Adrenal gland (tissue), 19 donors: ENCODE measurements at places on chromosomes 13 and 19.

- no peak for DNase-seq
Measured at GRCh38 chr19:41307954-41308449, 2.0 kb upstream of the CCDC97 start.

GRCh38 chr19:54133312-54133956 is 4.1 kb upstream of the CNOT3 start:
- DNase-seq, result peak; percentile 72

DNA sequence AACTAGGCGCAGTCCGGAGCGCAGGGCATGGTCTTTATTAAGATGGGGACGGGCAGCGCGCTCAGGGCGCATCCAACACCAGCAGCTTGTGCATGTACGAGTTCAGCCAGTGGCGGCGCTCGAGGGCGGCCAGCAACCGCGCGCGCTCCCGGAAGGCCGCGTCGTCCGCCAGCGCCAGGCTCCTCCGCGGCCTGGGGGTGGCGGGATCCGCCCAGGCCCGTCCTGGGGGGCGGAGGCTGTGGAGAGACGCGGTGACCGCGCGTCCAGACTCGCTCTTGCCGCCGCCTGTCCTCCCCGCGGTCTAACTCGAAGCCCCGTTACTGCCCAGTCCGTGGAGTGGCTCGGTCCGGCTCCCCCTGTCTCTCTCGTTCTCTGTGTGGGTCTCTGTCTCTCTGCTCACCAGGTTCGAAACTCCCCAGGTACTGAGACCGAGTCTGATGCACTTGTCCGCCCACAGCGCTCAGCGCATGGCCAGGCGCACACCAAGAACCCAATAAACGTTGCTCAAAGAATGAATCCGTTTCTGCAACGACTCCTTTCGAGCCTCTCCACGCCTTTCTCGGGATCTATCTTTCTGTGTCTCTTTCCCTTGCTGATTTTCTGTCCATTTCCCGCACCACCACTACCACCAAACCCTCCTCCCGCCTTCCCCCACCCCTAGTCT is 702 bp downstream of the PTH2 start:
- no peak for DNase-seq

GRCh38 chr13:33081666-33082065 is 65.4 kb downstream of the KL start:
- DNase-seq, result no peak

GRCh38 chr13:25248071-25248470 is 39.2 kb downstream of the MTMR6 start:
- DNase-seq, result no peak

- no peak for DNase-seq
Measured at GRCh38 chr19:12656899-12657571, 9.5 kb downstream of the MAN2B1 start.

DNA sequence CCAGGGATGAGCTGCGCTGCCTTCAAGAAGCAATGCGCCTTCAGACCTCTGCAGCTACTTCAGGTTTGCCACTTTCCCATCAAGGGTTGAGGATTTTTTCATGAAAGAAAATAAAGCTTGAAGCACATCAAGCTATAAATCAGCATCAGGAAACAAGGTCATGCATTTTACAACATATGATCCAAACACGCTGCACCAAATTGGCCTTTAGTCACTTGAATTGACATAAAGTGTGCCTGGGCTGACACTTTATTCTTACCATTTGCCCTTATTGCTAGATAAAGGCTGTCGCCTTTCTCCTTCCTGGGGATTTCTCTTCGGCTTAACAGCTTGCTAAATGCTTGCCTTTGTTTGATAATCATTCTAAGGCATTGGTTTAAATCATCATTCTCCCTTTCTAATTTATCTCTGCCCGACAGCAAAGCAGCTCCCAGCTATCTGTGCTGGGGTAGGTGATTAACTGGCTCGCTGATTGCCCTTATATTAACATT is 87.7 kb downstream of the LHFPL6 start:
- no peak for DNase-seq

- DNase-seq, result no peak
Measured at GRCh38 chr19:22261596-22261995, 24.6 kb upstream of the ZNF729 start.

DNA sequence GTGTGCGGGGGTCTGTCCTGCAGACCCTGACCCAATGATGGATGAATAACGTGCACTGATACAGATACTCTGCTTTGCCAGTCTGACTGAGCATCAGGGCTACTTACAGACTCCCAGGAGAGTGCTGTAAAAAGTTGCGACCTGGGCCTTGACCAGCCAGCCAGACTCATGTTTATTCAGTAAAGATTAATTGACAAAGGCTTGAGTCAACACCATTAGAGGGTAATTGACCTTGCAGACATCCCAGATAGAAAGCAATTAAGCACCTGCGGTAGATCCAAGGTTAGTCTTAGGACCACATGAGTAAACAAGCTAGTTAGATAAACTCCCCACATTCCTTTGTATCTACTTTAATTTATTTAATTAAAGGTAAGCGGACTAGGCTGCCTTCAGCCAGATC is 10.4 kb downstream of the NUDT19 start:
- DNase-seq, result no peak

DNA sequence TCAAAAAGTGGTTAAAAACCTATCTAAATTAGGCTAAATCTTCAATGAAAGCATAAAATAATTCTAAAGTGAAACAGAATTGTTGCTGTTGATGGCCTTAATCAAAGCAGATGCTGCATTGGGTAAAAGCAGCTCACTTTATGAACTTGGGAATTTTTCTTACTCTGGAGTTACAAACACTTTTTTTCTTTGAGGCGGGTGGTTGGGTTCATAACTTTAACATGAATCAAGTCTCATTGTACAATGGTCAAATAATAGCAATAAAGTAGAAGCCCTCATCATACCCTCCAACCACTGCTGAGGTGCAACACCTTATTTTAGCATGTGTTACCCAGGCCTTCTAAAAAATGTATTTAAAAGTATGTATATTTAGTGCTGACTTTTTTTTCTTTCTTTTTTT is 29.1 kb downstream of the NUP58 start:
- DNase-seq, result no peak

DNA sequence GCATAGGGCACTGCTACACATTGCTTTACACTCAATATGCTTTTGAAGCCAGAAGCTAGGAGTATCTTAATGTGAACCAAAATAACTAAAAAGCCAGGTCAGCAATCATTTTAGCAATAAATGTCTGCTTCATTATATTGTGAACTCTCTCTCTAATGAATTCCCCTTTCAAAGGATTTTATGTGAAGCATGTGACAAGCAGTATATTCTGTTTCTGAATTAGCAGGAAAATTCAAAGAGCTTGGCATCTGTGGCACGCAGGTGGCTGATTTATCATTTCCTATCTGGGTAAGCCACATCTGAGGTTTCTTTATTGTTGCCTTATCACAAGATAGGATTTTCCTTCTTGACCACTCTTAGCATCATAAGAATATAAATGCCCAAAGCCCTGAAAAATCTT is 56.8 kb upstream of the KLF12 start:
- DNase-seq, result no peak

DNA sequence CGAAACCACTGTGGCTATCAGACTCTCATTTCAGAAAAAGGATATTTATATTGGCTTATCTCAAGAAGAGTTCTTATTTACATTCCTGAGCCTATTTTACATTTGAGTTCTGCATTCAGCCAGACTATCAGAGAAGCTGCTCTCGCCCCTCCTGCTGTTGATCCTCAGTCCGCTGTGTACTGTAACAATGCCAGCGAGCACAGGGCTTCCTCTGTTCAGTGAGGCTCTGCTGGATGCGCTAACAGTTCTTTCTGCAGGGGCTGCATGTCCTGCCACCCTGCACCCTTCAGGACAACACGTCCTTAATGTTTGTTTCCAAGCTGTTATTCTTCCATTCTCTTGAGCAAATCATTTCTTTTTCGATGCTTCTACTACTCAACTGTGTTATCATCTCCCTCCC is 463.7 kb upstream of the SGCG start:
- no peak for DNase-seq

DNA sequence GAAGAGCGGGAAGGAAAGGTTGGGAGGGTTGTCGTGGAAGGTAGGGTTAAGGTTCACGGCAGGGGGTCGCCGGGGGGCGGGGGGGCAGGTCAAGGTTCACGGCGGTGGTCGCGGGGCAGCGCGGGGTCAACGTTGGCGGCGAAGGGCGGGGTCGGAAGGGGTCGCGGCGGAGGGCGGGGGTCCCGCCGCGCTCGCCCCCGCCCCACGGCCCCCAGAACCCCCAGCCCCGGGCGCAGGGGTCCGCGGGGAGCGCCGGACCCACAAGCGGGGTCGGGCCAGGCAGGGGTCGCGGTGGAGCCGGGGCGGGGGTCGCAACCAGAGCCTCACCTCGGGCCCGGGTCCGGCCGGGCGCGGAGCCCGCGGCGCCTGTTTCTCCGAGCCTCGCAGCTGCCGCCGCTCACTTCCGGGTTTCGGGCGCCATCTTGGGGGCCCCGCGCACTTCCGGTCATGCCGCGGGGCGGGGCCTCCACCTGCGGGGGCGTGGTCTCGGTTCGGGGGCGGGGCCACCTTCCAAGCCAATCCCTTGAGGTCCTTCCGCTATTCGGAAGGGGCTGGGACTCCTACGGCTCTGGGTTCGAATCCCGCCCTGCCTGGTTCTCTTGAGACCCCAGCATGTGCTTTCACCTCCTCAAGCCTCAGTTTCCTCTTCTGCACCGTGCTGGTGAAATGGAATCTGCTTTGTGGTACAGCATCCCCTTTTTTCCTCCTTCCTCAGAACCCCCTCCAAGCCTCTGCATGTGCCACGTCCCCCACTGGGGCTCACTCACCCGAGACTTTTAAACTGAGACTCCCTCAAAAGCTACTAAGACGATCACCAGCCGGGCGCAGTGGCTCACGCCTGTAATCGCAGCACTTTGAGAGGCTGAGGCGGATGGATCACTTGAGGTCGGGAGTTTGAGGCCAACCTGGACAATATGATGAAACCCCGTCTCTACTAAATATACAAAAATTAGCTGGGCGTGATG is at the start of gene SBNO2:
SBNO2 (minus strand) TSS at position 424 of the 965 bp plus-strand sequence. CDS start 19,992 bp downstream, outside the sequence.
- DNase-seq, result peak; percentile 93

GRCh38 chr13:113491418-113491883 is 940 bp upstream of the DCUN1D2 start:
- peak; percentile 62 for DNase-seq

- DNase-seq, result no peak
Measured at GRCh38 chr13:97520866-97521265, 86.9 kb downstream of the RAP2A start.

DNA sequence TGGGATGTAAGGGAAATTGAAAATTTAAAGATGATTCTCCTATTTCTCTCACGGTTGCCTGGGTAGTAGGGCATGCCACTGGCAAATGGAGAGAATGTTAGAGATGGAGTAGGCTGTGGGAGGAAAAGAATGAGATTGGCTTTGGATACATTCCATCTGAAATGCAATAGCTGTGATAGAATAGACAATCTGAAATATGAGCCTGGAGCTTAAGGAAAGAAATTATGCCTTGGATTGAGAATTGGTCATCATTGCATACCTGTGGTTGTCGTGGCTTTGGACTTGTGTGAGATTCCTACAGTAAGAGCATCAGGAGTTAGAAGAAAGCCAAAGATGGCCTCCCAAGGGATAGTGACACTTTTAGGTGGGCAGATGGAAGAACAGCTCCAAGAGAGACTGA is 305.1 kb upstream of the SLC10A2 start:
- no peak for DNase-seq

DNA sequence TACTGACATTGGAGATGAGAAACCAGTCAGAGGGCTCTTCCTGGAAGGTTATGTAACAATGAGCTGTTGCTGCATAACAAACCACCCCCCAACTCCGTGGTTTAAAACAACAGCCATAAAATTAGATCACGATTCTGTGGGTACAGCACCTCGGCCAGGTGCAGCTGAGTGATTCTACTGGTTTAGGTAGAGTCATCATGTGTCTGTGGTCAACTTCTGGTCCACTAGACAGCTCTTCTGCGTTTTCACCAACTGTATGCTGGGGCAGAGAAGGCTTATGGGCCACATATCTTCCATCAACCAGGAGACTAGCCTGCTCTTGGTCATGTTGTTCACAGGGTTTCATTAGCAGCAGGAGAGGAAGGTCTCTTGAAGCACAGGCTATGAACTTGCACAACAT is 585.5 kb downstream of the KCTD12 start:
- DNase-seq, result no peak

GRCh38 chr13:48731957-48732569 is 78.3 kb downstream of the CYSLTR2 start:
- DNase-seq, result peak; percentile 70

GRCh38 chr13:99505814-99506269 is 4.6 kb downstream of the TM9SF2 start:
- no peak for DNase-seq

DNA sequence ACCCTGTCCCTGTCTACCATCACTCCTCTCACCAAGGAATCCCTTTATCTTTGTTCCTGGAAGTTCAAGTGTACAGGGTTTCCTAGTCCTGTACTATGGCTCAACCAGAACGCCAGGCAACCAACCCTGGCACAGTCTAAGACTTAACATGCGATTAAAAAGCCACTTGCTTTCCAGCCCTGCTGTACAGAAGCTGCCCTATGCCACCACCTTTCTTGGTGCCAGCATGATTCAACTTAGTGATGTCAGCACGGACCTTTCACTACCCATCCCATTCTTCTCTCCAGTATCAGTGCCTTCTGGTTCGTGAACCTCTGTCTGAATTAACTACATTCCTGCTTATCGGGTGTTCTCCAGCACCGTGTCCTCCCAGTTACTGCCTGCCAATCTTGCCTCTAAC is 151.1 kb downstream of the KLF12 start:
- DNase-seq, result no peak

- DNase-seq, result no peak
Measured at GRCh38 chr19:16637535-16637934, 9.5 kb upstream of the MED26 start.

DNA sequence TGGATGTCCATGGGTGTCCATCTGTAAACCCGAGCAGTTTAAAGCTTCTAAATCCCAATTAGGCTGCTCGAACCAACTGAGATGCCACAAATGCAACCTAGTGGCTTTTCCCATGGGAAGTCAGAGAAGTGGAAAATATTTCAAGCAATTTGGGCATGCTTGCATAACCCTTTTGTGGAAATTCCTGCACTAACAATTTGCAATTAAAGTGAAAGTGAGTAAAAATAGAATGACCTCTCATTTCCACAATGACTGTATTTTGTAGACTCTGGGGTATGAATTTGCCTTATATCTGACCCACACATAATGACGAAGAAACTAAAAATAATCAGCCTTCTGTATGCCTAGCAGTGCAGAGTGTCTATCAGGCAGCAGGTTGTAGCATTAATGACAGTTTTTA is 91.8 kb upstream of the TSC22D1 start:
- no peak for DNase-seq

DNA sequence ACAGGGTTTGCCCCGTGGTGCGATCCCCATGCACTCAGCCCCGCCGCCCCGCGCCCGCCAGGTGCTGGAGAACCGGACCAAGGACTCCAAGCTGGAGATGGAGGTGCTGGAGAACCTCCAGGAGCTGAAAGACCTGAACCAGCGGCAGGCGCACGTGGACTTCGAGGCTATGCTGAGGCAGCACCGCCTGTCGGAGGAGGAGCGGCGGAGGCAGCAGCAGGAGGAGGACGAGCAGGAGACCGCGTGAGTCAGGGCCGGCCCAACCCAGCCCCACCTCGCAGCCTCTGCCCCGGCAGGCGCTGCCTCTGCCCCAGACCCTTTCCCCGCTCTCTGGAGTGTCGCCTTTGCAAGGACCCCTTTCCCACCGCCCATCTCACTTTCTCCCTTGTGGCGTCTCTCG is 11.3 kb downstream of the YJU2 start:
- no peak for DNase-seq

GRCh38 chr13:100773429-100773828 is 98.8 kb upstream of the TMTC4 start:
- no peak for DNase-seq

GRCh38 chr19:31611046-31611877 is 262.0 kb upstream of the TSHZ3 start:
- DNase-seq, result no peak
